HL-60 (cell line): ENCODE measurements at places on chromosomes 12 and 14.

DNA sequence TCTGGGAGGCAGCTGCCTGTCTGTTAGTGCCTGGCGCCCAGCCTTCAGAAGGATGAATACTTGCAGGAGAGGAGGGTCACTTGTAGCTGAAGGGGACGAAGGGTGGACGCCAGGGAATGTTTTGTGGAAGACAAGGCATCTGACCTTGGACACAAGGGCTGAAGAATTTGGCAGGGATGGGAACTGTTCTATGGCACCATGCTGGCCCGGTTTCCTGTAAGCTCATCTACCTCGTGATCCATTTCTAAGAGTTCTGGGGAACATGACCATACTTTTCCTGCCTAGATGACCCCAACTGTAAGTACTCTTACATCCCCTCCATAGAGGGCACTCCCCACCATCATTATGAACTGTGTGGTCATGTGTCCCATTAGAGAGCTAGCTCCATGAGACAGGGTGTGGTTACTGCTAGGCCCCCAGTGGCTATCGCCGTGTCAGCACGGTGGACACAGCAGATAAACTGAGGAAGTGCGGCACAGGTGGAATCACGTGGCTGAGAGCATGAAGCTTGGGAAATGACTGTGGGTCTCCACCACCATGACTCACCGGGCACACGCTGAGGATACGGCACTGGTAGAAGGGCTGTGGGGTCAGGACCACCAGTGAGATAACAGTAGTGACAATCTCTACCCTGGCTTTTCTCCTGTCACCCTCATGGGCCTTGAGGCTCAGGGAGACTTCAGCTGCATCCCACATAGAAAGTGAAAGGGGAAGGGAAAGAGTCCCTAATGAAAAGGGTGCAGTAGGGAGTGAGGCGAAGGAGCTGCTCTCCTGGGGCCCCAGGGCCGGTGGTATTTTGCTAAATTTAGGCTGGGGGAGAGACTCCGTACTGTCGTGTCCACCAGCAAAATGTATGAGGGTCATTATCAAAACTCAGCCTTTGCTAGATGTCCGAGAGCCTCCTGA lies 252.6 kb downstream of the FOXN3 start:
- no peak for DNase-seq

- DNase-seq, result no peak
Observed at GRCh38 chr14:24817212-24818057, 183.4 kb upstream of the GZMB start.

DNA sequence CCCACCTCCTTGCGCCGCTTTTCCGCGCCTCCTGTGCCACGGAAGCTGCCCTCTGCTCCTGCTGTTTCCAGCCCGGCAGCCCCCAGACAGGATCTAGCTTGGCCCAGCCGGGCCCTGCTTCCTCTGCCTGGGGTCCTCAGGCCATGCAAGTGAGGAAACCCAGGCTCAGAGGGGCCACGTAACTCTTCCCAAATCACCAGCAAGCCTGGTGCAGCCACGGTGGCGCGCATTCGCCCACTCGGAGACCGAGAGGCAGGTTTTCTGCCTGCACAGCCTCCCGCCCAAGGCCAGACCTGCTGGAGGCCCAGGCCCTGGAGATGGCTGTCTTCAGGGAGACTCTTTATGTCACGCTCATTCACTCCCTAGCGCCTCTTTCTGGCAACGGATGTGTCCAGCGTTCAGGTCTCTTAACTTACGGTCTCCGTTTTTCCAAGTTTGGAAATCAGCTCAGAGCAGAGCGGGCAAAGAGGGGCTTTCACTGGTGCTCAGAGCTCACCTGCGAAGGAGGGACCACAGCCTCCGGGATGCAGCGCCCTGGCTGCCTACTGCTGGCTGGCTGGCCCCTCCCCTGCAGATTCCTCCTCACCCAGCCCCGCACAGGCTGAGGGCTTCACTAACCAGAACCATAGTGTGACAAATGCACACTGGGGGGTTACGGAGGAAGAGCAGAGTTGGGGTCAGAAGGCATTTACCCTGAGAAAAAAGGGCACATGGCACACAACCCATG lies 20.6 kb upstream of the CEP170B start:
- DNase-seq, result no peak

DNA sequence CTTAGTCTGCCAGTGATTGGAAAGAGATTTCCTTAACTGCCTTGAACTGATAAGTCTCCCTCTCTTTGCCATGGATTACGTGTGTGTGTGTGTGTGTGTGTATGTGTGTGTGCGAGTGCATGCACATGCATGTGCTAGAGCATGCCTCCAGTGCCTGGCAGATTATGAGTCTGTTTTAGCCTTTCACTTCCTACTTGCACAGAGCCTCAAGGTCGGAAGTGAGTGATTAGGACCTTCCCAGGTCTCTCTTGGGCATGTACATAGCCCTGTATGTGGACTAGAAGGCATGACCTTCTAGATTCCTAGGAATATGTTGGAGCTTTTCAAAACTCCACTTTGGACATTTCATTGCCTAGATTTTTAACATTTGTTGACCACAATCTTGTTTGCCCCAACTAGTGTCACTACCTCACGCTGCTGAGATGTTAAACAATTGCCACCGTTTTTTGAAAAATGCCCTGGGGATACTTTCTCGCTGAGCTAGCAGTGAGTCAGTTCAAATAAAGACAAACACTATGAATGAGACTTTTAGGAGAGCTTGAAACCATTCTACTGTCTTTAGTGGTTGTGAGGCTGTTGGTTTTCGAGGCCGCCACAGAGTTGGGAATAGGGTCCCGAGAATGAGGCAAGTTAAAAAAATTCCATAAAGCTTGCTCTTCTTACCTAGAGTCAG lies 28.2 kb downstream of the KIAA0586 start:
- no peak for DNase-seq

- no peak for DNase-seq
Observed at GRCh38 chr12:34292736-34293625, 270.7 kb downstream of the ALG10 start.

DNA sequence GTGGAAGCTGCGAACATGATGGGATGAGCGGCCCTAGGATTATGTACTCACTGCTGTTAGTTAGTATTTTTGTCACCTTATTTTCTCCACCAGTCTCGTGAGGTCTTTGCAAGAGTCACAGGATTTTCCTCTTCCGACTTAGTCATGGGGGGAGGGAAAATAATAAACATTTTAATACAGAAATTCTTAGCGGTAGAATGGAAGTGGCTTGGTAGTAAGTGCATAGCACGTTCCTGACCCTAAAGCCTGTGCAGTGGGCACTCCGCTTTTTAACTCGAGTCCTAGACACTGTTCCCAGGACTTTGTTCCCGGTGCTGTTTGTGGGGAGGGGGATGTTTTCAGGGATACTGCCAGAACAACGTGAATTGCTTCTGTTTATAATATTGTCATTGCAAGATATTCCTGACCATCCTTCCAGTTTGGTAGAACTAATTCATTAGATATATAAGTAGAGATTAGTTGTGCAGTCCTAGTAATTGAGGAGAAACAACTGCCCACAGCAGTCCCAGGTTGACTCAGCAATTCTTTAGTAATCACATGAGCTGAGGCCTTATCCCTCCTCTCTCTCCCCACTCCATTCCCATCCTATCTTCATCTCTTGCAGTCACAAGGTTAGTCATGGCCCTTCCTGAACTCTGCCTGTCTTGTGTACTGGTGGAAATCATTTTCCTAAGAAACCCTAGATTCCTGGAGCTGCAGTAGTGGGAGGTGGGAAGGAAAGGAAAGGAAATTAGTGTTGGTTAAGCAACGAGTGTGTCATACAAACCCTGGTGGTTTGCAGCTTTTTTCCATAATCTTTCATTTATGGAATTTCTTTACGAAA lies 799 bp downstream of the SLC38A6 start:
- no peak for DNase-seq

DNA sequence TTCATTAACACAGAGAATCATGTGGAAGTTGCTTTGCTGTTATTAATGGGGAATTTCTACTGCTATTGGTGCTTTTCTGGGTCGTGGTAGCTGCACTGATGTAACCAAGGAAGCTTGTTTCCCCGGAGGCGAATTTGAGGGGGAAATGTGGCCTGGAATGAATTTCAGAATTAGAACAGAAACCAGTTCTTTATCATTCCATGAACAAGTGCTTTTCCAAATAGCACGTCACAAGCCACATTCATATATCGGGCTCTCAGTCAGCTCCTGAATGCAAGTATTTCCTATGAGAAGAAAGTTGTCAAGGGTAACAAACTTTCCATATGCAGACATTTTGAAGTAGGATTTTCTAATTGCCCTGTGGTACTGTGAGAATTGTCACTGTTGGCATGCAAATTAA lies 1353.2 kb downstream of the AACS start:
- no peak for DNase-seq

DNA sequence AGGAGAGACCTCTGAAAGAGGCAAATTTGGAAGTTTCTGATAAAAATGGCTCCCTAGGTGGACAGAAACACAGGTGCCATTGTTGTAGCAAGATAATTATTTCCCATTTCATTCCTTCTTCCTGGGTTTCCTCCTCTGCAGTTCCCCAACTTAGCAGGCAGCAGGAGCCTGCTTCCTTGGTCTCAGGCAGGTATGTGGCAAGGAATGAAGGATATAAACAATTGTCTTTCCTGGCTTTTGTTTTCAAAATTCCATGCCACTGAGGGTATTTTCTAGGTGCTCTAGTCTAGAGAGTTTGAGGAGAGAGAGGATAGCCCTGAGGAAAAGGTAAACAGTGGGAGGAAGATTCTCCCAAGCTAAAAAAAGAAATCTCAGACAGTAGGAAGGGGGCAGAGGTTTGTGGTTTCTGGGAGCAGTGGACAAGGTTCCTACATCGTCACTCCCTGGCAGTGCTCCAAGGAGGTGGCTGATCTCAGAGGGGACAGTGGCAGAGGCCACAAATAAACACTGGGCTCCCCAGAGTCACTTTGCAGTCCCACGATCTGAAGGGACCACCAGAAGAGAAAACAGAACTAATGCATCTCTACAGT lies 82.6 kb upstream of the IGF1 start:
- DNase-seq, result no peak

DNA sequence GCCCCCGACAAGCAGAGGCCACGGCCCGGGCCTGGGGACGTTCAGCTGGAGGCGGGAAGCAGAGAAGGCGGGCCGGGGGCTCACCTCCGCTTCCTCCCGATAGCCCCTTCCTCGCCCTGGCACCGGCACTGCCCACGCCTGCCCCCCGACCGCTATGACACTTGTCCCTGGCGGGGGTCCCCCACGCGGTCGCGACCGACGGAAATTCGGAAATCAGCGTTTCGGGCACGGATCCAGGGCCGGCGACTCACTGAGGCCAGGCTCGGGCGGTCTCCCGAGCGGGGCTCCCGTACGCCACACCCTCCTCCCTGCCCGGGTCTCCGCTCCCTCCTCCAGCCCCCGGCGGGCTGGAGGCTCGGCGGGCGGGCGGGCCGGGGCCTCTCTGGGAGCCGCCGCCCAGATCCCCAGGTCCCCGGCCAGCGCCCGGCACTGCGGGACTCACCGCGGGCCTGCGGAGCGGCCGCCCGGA lies 581 bp downstream of the PITPNM2 start:
- DNase-seq, result no peak

- DNase-seq, result no peak
Observed at GRCh38 chr12:3431686-3432085, 59.3 kb upstream of the PRMT8 start.

DNA sequence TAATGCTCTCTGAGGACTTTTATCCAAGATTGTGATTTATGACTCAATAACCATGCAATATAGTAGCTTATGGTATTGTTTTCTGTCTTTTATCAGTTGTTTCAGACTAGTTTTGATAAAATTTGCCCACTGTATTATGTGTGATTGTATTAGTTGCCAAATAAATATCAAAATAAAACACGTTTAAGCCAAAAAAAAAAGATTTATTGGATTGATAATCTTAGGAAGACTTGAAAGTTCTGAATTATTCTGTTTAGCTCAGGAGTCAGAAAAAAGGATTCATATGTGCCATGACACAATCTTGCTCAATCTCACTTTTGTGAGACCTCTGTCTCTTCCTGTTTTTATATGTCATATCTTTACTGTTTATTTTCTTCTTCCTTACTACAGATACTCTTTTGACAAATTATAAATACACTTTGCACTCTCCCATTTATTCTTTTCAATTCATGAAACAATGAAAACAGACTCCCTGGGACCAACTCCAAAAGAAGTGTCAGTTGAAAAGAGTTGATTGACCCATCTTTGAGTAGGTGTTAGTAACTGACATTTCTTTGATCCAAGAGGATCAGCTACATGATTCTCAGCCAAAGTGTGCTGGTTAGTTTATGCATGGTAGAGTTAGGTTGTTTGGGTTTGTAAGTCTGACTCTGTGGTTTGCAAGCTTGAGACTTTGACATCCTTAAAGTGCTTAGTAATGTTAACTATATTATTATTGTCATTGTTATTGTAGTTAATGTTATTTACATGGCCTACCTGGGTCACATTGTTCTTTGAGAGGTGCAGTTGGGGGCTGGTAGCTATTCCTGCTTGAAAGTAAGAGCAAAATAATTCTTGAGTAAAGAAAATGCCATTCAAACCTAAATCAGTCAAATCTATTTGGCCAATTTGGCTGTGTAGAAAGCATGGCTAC lies 2.5 kb downstream of the OR6C76 start:
- DNase-seq, result no peak

- no peak for DNase-seq
Observed at GRCh38 chr14:56590535-56590960, 10.9 kb downstream of the TMEM260 start.

DNA sequence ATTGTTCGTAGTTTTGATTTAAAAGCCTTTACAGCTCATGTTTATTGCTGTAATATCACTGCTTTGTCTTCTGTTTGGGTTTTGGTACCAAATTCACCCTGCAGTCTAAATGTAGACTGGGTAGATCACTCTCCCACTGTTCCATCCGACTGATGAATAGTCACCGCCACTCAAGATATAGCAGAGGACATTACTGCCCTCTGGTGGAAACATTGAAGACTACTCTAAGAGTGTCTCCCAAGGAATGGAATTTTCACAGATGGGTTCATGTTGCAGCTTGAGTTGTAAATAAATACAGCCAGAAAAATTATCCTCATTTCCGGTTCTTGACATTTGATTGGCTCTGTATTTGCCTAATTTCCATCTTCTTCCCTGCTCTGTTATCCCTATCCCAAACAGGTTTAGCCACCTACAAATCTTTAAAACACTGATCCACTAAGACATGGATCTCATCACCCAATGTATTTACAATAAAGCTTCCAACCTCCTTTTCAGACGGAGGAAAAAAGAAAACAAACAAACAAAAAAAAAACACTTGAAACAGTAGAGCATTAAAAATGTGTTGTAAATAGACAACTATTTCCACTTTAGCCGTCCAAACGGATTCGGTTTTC lies 198.3 kb upstream of the CPNE8 start:
- DNase-seq, result peak; percentile 23

- DNase-seq, result peak; percentile 62
Observed at GRCh38 chr12:104263580-104264358, 39.8 kb upstream of the EID3 start.

DNA sequence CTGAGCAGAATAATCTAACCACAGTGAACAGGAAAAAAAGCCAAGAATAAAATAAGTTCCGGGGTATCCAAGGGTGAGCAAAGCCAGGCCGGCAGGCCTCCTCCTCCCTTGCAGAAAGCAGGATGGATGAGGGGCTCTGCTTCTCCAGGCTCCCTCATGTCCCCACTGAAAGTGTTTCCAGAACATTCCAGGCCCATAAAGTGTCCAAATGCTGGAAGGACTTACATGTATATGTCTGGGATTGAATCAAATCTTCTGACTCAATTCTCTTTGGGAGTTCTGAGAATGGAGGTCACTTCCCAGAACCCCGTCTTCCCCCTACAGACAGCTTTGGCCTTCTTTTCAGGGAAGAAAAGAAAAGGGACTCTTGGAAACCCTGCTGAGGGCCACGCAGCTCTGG lies 25.0 kb upstream of the BDKRB1 start:
- DNase-seq, result no peak

- no peak for DNase-seq
Observed at GRCh38 chr14:24362241-24362960, 5.6 kb upstream of the NFATC4 start.

GRCh38 chr14:63496837-63497400 lies 46.3 kb downstream of the PPP2R5E start:
- DNase-seq, result no peak

- DNase-seq, result no peak
Observed at GRCh38 chr14:68932231-68932630, 46.9 kb downstream of the ACTN1 start.
